NCI-H345 (cell line): ENCODE measurements at places on chromosomes 12 and 14.

- DNase-seq, result no peak
Measured at GRCh38 chr12:99381992-99382391, 265.6 kb upstream of the GARIN6 start.

GRCh38 chr14:65433157-65433556, 20.6 kb downstream of the FUT8 start:
- no peak for DNase-seq

GRCh38 chr12:56315622-56316473, at the start of gene CNPY2:
Gene CNPY2 (minus strand): TSS chr12:56315988. CDS start chr12:56315217, 771 bp downstream.
- peak; percentile 98 for DNase-seq

GRCh38 chr14:61033855-61034254, 52.8 kb downstream of the SLC38A6 start:
- no peak for DNase-seq

- DNase-seq, result no peak
Measured at GRCh38 chr12:58455136-58455535, 465.2 kb downstream of the LRIG3 start.

GRCh38 chr12:57767305-57767698, 424 bp upstream of the CYP27B1 start:
- no peak for DNase-seq

- DNase-seq, result no peak
Measured at GRCh38 chr12:49261721-49262120, 3.2 kb upstream of the TUBA1C start.

GRCh38 chr12:89817501-89818226, 109.0 kb upstream of the ATP2B1 start:
- DNase-seq, result no peak

- no peak for DNase-seq
Measured at GRCh38 chr12:107135177-107135576, 41.8 kb upstream of the CRY1 start.

- no peak for DNase-seq
Measured at GRCh38 chr14:101293605-101294004, 267.7 kb upstream of the DIO3 start.

GRCh38 chr12:67541625-67541991, 106.9 kb upstream of the DYRK2 start:
- peak; percentile 51 for DNase-seq

DNA sequence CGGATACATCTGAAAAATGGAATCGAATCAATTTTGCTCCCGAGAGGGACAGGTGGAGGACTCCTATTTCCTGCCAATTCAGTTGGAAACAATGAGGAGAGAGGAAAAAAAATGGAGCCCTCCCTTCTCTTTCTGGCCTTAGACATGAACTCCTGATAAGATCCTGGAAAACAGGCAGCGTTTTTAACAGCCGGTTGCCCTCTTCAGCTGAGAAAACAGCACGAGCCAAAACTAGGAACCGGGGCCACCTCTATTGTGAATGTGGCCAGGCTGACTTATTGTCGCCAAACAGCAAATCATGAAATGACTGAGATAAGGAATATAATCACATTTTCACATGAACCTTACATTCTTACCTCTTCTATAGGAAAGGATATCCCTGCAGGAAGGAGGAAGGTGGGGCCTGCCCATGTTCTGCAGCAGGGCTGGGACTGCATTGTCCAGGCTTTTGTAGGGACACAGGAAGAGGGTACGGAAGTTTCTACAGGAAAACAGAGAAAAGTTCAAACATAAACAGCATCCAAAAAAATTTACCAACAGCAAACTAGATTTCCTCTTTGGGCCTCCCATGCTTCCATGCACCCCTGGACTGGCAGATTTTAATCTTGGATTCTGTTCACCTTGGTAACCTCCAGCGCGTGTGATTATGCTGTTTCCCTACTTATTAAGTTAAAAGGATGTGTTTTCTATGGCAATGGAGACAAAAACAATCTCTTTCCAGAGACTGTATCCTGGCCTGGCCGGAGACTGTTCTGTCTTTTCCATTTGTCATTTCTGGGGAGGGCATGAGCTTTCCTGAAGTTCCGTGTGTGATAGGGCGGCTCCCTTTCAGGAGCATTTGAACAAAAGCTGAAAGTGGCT, 29.0 kb upstream of the ELK3 start:
- no peak for DNase-seq

- no peak for DNase-seq
Measured at GRCh38 chr12:54000116-54001114, at the start of gene HOXC9. Gene HOXC9 (plus strand): TSS chr12:54000161. CDS start chr12:54000189, 28 bp downstream.

DNA sequence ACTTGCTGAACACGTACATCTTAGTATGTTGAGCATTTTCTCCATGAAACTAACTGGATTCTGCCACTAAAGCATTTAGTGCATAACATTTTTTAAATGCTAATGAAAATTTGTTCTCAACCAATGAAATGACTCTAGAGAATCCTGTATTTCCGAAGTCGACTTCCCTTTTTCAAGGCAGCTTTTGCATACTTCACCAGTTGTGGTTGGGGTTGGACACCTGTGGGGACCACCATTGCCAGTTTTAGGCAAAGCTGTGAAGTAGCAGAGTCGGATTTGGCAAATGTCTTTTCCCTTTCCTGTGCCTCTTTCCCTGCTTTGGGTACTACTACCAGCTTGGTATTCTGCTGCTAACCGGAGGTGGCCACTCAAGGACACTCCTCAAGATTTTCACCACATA, 349.2 kb downstream of the BCAT1 start:
- DNase-seq, result no peak

- no peak for DNase-seq
Measured at GRCh38 chr14:105095236-105095805, 30.1 kb upstream of the GPR132 start.

GRCh38 chr12:6070472-6071257, 53.8 kb downstream of the VWF start:
- DNase-seq, result peak; percentile 85

- DNase-seq, result no peak
Measured at GRCh38 chr12:57992001-57992400, 50.6 kb downstream of the ATP23 start.

DNA sequence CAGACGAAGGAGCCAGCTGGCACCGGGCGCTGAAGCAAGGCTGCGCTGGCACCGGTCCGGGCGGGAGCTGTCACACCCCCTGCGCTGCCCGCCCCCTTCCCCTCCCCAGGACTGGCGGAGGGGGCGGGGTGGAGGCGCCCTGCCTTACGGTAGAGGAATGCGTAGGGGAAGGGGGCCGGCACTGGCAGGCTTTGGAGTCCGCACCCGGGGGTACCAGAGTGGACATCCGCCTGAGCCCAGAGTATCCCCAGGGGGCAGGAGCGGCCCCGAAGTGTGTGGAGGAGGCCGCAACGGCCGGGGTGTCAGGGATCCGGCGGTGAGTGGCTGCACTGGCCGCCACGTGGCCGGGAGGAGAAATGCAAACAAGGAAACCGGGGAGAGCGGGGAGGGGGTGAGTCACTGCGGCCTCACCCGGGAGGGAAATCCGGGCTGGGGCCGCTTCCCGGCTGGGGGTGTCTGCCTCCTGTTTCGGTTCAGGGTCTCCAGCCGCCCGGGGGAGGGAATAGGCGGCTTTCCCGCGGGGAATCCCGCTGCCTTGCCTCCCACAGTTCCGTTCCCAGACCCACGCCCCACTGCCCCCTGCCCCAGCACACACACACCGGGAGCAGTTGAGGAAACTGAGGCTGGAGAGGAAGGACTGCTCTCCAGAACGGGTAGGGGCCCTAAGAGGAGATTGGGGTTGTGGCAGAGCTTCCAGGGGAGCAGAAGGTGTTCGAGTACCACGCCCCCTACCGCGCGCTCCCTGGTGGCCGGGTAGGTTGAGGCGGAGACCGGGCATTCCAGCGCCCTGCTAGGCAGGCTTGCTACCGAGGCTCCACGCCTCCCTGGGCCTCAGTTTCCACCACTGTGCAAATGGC, at the start of gene RAPGEF3:
TSS of gene RAPGEF3 (minus strand) at position 47 of the 857 bp plus-strand sequence. CDS start 324 bp downstream, outside the sequence.
- DNase-seq, result no peak

GRCh38 chr12:54421175-54421878, 2.3 kb upstream of the ITGA5 start:
- no peak for DNase-seq
